ENCODE measurements at places on chromosomes 7 and 10.
A peak's percentile ranks its signal among the peaks of the same experiment; 100 is the strongest.

DNA sequence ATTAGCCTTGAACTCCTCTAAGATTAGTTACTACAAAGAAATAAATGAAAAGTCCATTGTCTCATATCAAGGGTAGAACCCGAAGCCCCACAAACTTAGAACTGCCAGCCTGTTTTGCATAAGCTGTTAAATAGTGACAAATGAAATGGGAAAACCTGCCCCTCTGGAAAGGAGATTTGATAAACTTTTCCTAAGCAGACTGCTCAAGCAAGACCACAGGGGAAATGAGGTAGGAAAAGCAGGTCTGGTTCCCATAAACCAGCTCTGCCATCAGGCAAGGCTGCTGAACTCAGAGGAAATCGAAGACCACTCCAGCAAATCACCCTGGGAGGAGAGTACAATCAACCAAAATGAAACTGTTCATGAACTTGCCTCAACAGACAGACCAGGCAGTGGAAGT is 181.5 kb upstream of the AOAH start:
- DNase-seq = no peak

DNA sequence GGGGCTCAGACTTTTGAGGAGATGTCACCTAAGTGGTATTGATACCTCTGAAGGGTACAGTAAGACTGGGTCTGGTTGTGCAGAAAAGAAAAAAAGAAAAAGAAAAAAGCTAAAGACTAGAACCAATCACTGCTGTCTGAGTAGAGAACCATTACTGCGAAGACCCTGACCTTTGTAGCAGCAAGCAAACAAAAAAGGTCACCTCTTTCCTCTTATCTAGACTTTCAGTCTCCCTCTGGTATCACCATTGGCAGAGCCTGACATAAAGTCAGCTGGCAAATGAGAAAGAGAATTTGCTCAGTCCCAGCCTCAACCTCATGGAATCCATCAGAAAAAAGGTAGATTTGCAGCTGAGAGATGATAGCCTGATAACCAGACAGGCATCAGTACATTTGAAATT is 2.6 kb upstream of the DNTT start:
- no peak for DNase-seq

DNA sequence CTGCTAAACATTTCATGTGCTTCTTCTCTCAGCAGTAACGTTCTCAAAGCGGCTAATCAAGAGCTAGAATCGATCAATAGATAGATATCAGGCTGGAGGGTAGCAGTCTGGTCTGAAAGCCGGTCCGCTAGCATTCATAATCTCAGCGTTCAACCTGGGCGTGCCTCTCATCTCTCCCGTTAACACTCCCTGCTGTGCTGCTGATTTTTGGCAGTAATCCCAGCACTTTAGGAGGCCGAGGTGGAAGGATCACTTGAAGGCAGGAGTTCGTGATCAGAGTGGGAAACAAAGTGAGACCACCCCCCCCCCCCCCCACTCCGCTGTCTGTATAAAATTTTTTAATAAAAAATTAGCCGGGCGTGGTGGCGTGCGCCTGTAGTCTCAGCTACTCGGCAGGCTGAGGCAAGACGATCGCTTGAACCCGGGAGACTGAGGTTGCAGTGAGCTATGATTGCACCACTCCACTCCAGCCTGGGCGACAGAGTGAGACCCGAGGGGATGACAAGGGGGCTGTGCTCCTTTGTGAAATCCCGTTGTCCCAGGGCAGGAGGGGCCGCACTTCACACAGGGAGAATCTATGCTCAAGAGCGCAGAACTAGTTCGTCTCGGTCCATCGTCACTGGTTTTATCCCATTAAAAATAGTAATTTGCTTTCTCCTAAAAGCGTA is 624 bp upstream of the CEP55 start:
- DNase-seq = no peak

- DNase-seq = no peak
These were observed 151.8 kb downstream of the CFTR start for GRCh38 chr7:117631652-117632051.

- DNase-seq = no peak
These were observed 148.7 kb downstream of the WDR11 start for GRCh38 chr10:120999868-121000267.

DNA sequence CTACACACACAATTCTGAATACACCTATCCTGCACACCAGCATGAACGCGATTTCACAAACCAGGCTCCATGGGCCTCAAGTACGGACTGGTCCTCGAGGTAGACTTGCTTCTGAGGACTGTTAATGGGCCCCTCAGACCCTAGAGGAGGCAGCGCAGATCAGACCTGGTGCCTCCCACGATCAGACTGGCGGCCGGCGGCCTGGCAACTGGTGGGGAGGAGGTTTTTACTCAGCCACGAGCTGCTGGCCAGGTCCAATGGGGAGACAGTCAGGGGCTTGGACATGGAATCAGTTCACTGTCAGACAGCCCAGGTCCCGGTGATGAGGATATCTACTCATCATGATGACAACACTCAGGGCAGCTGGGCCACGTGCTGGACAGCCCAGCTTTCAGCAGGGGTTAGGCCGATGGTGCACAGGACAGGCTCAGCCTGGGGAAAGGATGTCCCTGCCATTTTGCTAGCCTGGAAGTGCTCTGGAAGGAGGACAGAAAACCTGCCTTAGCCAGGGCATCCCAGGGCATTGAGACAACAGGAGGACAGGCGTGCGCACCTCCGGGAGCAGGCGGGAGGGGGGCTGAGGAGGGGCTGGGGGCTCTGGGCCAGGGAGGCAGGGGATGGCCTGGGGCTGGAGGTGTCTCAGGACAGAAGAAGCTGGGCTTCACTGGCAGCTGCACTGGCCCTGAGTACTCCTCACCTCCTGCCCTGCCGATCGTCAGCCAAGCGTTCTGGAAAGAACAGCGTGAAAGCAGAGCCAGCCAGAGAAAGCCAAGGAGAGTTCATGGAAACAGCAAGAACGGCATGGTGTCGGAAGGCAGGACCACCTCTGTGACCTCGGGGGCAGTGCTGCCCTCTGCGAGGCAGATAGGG is 48.0 kb upstream of the RASGEF1A start:
- no peak for DNase-seq

- no peak for DNase-seq
These were observed 55.1 kb downstream of the ANKMY2 start for GRCh38 chr7:16590424-16590823.

DNA sequence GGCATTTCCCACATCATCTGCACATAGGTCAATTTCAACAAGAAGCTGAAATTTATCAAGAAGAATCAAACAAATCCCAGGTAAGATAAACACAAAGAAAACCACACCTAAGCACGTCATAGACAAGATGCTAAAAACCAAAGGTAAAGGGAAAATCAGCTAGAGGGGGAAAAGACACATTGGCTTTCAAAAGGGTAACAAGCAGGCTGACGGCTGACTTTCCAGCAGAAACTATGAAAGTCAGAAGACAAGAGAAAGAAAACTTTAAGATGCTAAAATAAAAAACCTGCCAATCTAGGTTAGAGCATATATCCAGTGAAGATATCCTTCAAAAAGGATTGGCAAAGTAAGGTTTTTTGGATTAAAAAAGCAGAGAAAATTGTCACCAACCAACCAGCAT is 59.9 kb upstream of the RHEB start:
- no peak for DNase-seq

- no peak for DNase-seq
These were observed 17.6 kb downstream of the ANXA11 start for GRCh38 chr10:80187465-80188409.

DNA sequence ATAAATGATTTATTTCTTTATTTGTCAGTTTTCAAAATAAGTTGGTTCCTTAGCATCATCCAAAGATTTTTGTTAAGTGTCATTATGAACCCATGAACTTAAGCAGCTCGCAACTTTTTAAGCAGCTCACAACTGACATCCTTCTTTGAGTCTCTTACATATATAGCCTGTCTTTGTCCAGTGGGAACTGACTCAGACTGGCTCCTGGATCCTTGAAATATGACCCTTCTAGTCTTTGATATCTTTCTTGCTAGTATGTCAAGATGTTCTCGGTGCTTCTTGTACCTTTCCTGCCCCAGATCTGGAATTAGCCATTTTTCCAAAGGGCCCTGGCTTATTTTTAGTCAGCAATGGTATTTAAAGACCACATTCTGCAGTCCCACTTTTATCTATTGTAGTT is 53.9 kb upstream of the ARID5B start:
- peak; percentile 45 for DNase-seq

GRCh38 chr10:21891439-21891838 is 112.1 kb downstream of the DNAJC1 start:
- no peak for DNase-seq
